Activated CD8-positive, alpha-beta memory T cell treated with anti-CD3 and anti-CD28 coated beads, Interleukin-2, amount 10 ng/mL, durations not matched to agents 7 days and 5 days (primary cell): ENCODE measurements at places on chromosomes 13 and 19.

DNA sequence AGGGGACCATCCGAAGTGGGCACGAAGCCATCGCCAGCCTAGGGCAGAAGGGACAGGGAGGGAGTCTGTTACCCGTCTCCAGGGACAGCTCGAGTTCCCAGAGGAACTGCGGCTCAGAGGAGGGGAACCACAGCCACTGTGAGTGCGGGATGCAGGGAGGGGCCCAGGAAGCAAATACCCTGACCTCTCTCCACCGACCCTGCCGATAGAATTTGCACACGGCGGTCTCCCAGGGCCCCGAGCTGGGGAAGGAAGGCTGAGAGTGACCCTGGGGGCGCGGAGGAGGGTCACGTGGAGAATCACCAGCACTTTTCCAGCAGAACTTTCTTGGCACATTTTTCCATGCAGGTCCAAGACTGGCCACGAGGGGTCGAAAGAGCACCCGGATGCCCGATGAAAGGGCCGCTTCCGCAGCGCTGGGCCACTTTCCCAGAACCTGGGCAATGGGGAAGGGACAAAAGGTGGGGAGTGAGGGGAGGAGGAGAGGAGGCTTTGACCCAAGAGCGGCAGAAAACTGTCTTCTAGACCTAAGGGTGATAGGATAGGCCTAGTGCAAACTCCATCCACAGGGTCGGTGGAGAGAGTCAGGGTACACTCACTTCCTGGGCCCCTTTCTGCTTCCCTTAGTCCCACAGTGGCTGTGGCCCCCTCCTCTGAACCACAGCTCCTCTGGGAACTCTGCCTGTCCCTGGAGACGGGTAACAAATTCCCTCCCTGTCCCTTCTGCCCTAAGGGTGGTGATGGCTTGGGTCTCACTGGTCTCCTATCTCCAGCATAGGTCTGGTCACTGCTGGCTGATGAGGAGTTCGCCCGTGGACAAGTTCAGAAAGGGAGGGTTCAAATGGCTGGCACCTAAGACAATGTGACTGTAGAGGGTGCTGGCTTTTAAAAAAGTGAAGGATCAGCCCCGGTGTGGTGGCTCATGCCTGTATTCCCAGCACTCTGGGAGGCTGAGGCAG lies 5.3 kb upstream of the GPR4 start:
- peak; percentile 57 for DNase-seq

DNA sequence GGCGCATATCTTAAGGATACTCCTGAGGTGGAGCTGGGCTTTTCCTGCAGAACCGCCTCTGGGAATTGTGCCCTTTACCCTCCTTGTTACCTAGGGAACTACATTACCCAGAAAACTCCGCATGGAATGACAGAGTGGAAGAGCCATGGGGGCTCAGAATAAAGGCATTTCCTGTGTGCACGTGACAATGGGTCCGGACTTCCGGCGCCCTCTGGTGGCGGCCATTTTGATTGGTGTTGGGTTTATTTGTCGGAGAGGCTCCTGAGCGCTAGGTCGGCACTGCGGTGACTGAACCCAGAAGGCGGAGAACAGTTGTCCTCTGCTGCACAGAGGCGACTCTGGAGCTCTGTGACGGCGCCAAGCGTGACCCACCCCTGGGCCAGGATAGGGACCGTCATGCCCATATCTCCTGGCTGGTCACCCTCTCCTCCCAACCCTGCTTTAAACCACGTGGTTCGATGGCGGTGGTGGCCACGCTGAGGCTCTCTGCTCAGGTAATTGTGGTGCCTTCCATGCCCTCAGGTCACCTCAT lies at the start of gene ZNF587B:
Gene ZNF587B, plus strand, starts transcription at position 229 of the 532 bp plus-strand sequence. Its CDS starts 230 bp downstream, at position 459.
- no peak for DNase-seq

GRCh38 chr19:4077800-4078684 lies 11.3 kb upstream of the ZBTB7A start:
- peak; percentile 78 for DNase-seq

DNA sequence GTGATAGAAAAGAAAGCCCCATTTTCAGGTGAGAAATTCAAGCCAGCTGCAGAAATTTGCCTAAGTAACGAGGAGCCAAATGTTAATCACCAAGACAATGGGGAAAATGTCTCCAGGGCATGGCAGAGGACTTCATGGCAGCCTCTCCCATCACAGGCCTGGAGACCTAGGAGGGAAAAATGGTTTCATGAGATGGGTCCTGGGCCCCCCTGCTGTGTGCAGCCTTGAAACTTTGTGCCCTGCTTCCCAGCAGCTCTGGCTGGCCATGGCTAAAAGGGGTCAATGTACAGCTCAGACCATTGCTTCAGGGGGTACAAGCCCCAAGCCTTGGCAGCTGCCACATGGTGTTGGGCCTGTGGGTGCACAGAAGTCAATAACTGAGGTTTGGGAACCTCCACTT lies 9.9 kb downstream of the N4BP2L1 start:
- DNase-seq, result no peak
